ENCODE measurements at places on chromosomes 3 and 15.
A peak's percentile ranks its signal among the peaks of the same experiment; 100 is the strongest.

DNA sequence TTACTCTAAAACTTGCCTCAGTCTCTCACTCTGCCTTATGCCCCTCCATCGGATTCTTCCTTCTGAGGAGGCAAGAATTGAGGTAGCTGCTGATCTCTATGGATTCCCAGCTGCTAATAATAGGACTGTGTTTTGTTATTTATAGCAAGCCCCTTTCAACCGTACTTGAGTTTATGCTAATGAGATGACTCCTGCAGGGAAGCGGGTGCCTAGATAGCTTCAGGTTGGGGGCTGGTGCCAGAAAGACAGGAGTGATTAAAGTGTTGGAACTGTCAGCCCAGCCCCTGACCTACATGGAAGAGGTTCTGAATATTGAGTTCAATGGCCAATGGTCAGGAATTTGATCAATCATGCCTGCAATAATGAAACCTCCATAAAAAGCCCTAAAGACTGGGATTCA is 21.8 kb upstream of the LIMD1 start:
- no peak for DNase-seq

- DNase-seq = peak; percentile 25
Observed at GRCh38 chr3:101695779-101696372, 9.4 kb upstream of the RPL24 start.

DNA sequence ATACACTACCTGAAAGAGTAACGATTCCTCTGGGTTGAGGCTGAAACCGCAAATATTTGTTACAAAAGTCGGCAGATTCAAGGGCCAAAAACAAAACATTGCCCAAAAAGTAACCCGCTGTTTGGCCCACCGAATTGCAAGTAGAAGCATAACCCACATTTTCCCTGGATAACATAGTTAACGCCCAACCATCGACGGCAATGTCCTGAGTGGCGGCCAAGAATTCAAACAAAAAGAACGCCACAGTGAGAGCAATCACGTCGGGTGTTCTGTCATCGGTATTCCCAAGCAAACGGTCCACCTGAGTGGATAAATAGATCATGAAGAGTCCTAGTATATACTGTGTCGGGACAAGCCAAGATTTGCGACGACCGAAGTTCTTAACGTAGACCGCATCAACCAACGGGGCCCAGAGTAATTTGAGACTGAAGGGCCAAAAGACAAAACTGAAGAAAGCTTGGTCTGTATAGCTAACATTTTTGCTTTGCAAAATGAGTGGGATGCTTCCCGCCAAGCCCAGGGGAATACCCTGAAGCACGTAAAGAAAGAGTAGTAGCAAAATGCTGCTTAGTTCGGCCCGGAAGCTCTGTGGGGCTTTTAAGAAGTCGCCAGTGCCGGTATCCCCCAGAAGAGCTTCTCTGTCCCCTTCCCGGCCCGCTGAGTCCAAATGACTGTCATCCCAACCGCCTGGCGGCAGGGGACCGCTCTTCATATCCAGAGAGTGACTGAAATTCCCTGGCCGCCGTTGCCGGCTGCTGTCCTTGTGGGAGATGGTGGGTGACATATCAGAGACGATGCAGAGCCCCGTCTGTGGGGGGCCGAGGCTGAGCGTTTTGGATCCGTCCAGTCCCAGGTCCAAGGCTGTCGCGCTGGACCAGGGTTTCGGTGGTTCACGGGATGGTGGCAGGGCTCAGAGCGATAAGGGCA is 750 bp downstream of the SLC33A1 start:
- DNase-seq = no peak

DNA sequence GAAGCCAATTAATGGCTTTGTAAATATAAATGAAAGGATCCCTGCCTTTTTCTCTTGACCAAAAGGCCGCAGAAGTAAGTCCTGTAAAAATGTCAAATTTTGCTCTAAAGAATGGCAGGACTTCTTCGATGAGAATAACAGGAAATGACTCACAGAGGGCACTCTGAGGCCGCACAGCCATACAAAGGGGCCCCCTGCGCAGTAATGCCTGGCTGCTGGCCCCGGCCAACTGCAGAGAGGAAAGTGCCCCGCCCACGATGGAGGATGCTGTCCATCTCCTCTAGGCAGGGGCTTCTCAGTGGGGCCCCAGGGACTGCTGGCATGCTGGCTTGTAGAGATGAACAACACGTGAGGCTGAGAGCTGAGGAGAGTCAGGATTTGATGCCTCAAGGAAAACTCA is 18.1 kb upstream of the SCN10A start:
- DNase-seq = peak; percentile 59

DNA sequence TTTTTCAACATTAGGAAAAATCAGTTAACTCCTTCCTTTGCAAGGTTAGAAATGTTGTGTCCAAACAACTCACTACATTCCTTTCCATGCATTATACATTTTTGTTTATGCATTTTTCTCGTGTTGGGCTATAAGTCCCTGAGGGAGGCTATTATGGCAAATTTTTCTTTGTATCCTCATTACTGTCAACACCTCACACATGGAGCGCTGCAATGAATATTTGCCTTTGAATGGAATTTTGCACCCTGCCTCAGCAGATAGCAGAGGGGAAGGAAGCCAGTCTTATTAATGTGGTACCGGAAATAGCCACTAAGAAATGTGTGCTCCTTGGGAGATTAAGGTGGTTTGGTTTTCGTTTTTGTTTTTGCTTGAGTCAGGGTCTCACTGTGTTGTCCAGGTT is 134.7 kb downstream of the THSD4 start:
- no peak for DNase-seq

DNA sequence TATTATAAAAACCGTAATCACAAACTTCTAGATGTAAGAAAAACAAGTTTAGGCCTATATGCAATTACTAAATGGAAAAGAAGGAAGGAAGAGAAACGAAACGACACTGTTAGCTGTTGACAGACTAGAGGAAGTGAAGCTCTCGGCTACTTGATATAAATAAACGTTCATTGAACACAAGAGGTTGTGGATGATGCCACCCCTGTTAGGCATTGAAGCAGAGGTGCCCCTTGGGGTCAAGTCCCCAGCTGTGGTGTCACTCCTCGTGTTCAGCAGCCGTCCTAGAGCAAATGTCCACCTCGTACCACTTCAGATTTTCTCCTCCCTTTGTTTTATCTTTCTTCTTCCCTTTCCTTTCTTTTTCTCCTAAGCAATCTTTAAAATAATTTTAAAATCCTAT is 146.5 kb upstream of the UBE2E1 start:
- DNase-seq = no peak

- DNase-seq = no peak
Observed at GRCh38 chr3:193787496-193787870, 194.5 kb downstream of the OPA1 start.

DNA sequence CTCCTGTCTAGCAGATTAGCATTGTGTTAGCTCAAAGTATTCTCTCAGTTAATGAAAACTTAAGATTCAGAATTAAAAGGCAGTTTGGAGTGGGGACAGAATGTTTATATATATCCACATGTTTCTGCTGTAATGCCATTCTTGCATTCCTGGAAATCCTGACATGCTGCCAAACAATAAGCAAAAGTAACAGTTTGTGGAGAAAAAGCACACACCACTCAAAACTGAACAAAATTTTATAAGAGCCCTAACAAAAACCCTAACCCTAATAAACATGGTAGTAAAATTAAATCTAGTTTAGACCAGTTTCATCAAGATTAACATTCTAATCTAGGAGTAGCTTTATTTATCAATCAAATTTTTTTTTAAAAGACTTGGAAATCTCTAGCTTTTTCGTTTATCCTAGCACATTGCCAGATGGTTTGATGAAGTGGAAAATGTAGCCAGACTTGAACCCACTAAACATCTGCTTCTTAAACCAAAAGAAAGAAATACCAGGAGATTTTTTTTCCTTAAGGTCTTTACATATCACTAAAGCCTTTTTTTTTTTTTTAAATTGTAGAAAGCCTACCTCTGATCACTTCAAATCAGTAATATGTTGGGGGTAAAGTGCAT is 3.7 kb downstream of the TCAIM start:
- peak; percentile 45 for DNase-seq

DNA sequence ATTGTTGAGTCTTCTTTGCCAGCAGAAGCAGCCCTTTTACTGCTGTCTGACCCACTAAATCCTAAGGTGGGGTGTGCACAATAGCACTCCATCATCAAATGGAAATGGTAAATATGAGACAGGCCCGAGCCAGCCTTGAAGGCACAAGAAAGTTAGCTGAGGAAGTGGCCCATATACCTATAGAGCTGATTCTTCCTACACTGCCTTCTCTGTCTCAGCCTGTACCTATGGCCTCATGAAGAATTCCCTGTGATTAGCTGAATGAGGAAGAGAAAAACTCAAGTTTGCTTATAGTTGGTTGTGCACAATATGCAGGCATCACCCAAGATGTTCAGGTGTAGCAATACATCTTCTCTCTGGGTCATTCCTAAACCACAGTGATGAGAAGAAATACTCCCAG is 31.7 kb upstream of the XCR1 start:
- no peak for DNase-seq

GRCh38 chr15:61205346-61205921 is 23.7 kb downstream of the RORA start:
- DNase-seq = no peak

- DNase-seq = no peak
Observed at GRCh38 chr3:171525437-171525836, 65.2 kb upstream of the TNIK start.

DNA sequence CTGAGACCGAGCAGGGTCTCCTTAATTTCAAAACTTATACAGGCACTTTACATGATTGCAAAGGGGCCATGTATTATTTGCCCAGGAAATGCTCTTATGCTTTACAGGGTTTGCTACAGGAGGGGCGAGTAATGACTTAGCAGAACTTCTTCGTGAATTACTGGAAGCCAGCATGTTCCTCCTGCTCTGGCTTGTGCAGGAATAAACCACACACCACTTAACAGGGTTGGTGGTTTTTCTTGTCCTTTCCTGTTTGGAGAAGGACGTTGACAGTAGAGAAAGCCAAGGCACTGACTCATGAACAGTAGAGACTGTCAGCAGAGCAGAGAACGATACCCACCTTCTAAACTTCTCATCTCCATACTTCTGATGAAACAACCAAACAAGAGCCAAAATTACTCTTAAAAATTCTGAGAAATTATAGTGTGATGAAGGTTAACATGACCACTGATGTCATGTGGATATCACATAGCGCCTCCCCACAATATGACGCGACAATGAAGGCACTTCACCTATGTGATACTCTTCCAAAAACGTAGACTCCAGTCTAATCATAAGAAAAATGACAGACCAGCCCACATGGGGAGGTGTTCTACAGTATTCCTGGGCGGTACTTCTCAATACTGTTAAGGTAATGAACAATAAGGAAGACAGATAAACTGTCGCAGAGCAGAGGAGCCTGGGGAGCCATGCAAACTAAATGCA is 24.7 kb upstream of the MCTP2 start:
- DNase-seq = no peak

DNA sequence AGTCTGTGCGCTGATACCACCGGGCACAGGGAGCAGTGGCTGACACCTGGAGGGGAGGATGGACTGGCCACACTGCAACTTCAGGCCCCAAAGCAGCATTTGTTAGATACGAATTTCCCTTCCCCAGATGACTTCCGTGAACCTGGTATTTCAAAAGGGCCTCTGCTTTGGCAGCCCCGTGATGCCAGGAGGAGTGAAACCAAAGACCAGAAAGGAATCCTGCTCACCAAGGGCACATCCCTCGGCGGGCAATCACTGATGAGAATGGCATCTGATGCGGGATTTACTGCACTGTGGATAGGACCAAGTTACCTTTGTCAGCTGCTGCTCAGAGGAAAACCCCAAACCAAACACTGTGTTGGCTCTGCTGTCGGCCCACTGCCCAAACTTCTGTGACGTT is 65.5 kb downstream of the WHAMM start:
- DNase-seq = no peak

DNA sequence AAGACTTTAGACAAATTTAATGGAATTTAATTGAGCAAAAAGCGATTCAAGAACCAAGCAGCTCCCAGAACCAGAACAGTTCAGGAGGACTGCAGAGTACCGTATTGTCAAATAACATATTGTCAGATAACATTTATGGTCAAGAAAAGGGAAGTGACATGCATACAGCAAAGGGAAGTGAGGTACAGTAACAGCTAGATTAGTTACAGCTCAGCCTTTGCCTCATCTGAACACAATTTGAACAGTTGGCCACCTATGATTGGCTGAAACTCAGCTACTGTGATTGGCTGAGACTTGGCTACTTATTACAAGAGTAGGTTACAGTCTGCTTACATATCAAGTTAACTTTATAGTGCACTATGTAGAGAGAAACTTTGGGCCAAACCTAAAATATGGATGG is 21.9 kb downstream of the ZFAND6 start:
- DNase-seq = no peak

GRCh38 chr3:81620849-81621248 is 140.6 kb downstream of the GBE1 start:
- no peak for DNase-seq

DNA sequence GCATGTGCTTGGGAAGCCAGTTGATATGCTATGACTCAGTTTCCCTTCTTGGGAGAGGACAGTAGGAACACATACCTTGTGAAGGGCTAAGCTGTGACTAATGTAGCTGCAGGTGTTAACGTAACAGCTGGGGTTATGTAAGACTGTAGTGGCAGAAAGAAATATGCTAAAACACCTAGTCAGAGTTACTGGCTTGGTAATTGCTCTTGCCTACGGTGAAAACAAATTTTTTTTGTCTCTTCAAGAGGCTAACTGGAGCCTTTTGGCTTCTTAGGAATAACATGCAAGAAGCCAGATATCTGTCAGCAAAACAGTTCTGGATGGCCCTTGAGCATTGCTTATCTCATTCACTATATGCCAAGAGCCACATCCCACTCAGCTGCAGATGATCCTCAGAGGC is 1.4 kb downstream of the MAPKBP1 start:
- no peak for DNase-seq

DNA sequence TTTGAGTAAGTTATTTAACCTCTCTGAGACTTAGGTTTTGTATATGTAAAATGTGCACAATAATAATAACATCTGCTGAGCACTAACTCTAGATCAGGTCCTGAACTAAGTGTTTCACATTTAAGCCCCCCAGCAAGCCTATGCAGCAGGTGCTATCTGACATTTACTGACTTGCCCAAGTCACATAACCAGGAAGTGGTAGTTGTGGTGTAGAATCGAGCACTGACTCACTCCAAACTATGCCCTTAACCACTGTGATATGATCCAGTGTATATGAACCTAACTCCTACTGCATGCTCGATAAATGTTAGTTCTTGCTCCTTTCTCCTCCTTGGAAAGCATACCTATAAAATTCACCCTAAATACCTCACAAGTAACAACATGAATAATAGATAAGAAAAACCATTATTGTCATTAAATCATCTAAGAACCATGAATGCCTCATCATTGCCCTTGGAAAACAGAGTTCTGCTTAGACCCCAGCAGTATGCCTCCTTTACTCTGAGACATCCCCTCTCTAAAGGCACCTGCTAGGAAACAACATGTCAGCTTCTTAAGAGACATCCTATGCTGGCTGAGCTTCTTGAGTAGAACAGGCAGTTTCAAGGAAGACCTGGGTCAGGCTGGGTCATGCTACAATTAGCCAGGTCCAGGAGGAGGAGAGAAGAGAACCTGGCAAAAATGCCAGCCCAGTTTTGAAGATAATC is 3.0 kb upstream of the SHC4 start:
- no peak for DNase-seq

- peak; percentile 59 for DNase-seq
Observed at GRCh38 chr3:23996095-23996524, 51.0 kb downstream of the NR1D2 start.

GRCh38 chr3:74491874-74492273 is 122.6 kb downstream of the CNTN3 start:
- no peak for DNase-seq

- DNase-seq = peak; percentile 42
Observed at GRCh38 chr3:177069514-177070329, 127.6 kb downstream of the TBL1XR1 start.

GRCh38 chr3:60931452-60931851 is 319.8 kb downstream of the FHIT start:
- no peak for DNase-seq

GRCh38 chr3:11389386-11390268 is 117.4 kb downstream of the ATG7 start:
- no peak for DNase-seq
